ENCODE measurements at places on chromosomes 3 and 15.

GRCh38 chr3:5096336-5097008, 25.6 kb upstream of the ARL8B start:
- DNase-seq = no peak

DNA sequence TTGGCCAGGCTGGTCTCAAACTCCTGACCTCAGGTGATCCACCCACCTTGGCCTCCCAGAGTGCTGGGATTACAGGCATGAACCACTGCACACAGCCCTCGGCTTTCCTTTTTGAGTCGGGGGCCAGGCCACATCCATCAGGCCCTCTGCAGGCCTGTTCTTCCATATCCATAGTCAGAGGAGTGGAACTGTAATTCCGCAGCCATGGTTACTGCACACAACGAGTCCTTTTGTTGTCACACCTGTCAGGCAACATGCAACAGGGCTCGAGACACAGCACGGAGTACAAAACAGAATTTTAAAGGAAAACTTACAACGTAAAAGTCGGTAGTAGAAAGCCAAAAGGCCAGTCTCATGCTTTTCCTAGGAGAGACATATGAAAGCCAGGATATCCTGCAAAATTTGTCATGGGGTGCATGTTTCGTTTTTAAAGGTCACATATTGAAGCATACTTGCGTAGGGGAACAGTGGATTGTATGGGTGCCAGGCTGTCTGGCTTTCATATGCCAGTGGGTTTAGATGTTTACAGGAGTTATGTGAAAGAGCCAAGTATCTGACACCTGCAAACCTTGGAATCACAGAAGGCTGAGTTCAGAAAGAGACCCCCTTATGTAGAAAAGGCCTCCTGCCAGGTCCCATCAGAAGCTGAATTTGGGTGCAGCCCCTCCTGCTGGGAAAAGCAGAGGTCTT, 63.2 kb upstream of the LPP start:
- DNase-seq = no peak

GRCh38 chr3:153210660-153211059, 48.6 kb downstream of the RAP2B start:
- DNase-seq = no peak

- no peak for DNase-seq
Measured at GRCh38 chr3:153079386-153079785, 82.6 kb upstream of the RAP2B start.

DNA sequence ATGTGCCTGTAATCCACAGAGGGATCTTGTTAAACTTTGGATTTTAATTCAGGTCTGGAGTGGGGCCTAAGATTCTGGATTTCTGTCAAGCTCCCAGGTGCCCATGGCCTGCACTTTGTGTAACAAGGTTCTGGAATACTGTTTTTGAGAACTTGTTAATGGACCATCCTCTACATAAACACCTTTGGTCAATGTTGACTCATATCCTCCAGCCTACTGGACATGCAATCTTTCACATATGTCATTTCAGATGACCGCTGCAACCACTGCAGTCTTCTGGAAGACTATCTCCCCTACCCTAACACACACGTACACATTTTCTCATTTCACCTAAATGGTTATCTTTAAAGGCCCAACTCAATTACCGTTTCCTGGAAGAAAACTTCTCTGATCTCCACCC, 302.1 kb upstream of the TPRG1 start:
- no peak for DNase-seq

DNA sequence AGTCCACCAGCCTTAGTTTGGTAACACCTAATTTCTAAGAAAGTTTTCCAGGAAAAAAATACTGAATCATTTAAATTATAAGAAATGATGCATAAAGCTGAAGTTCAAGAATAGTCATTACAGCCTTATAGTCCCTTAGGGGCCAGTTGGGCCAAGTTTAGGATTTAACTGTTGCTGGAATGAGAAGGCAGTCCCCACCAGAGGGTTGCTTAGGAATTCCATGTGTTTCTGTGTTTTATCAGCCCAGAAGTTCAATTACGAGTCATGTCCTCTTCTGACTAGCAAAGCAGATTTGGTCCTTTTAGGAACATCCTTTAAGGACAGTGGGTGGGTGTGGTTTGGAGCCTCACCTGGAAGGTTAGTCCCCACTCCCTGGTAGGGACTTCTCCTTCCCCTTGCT, 57.0 kb upstream of the NR2E3 start:
- no peak for DNase-seq

DNA sequence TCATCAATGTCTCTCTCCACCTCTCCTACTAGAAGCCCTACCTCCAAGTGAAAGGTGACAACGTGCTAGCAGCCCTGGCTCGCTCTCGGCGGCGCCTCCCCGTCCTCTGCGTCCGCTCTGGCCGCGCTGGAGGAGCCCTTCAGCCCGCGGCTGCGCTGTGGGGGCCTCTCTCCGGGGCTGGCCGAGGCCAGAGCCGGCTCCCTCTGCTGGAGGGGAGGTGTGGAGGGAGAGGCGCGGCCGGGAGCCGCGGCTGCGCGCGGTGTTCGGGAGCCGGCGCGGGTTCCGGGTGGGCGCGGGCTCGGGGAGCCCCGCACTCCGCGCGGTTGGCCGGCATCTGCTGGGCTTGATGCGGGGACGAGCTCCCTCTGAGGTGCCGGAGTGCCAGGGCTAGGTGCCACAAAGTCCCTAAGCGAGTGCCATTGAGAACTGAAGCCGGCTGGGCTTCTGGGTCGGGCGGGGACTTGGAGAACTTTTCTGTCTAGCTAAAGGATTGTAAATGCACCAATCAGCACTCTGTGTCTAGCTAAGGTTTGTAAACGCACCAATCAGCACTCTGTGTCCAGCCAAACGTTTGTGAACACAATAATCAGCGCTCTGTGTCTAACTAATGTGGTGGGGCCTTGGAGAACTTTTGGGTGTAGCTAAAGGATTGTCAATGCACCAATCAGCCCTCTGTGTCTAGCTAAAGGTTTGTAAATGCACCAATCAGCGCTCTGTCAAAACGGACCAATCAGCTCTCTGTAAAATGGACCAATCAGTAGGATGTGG, 84.8 kb upstream of the ARRDC4 start:
- DNase-seq = no peak

GRCh38 chr3:17592956-17593355, 149.5 kb downstream of the TBC1D5 start:
- no peak for DNase-seq

GRCh38 chr3:109346770-109347295, 9.5 kb upstream of the DPPA4 start:
- no peak for DNase-seq

- peak; percentile 55 for DNase-seq
Measured at GRCh38 chr15:96345560-96346399, 15.3 kb downstream of the NR2F2 start.

- DNase-seq = no peak
Measured at GRCh38 chr3:48897460-48898376, 964 bp downstream of the SLC25A20 start.

- no peak for DNase-seq
Measured at GRCh38 chr15:78831229-78832207, 20.3 kb upstream of the ADAMTS7 start.

- no peak for DNase-seq
Measured at GRCh38 chr15:65176056-65176455, 9.1 kb downstream of the CLPX start.

- no peak for DNase-seq
Measured at GRCh38 chr3:77800893-77801292, 761.0 kb downstream of the ROBO2 start.

GRCh38 chr3:36993326-36994283, at the start of gene MLH1:
TSS of gene MLH1 (plus strand) at chr3:36993518. CDS start at chr3:36993548, 30 bp downstream.
- no peak for DNase-seq

DNA sequence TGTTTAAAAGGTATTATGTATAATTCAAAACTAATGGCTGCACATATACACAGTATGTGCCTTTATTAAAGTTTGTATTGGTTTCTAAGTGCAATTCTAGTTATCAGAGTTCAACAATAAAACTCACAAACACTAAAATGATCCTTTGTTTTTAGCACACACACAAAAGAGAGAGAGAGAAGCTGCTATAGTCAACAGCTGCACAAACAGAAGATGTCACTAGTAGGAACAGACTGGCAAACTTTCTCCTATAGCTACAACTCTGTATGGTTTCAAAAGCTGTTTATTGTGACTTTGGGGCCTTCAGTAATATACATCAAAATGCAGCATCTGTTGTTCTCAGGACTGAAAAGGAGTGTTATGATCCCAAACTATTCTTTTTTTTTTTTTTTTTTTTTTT, 6.1 kb downstream of the SECISBP2L start:
- no peak for DNase-seq

DNA sequence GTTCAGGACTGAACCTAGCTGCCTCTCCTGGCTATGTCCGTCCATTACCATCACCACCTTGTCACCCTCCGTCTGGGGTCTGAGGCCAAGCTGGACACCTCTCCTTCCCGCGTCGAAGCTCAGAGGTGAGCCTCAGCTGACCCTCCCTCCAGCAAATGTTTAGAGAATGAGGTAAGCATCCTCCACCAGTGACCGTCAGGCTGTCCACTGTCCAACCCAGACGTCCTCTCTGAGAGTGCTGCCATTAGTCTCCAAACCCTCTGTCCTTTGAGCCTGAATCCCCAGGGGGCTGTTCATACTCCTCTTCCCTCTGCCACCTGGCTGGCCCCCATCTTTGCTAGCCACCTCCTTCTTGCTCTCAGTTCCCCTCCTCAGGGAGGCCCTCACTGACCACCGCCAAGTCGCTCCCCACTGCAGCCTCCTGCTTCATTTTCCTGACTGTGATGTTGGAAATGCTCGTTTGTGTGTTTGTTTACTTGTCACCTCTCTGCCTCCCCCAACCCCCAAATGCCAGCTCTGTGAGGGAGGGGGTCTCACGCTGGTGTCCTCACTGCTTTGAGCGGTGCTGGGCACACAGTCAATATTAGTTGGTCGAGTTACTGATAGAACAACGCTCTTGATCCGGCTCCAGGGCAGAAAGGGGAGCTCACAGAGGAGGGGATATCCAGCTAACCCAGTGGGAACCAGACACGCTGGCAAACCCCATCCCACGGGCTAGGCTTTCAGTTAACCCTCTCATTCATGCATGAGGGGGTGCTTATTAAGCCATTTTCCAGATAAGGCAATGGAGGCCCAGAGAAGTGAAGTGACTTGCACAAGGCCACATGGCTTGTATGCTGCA, 64.9 kb downstream of the IQSEC1 start:
- DNase-seq = no peak

DNA sequence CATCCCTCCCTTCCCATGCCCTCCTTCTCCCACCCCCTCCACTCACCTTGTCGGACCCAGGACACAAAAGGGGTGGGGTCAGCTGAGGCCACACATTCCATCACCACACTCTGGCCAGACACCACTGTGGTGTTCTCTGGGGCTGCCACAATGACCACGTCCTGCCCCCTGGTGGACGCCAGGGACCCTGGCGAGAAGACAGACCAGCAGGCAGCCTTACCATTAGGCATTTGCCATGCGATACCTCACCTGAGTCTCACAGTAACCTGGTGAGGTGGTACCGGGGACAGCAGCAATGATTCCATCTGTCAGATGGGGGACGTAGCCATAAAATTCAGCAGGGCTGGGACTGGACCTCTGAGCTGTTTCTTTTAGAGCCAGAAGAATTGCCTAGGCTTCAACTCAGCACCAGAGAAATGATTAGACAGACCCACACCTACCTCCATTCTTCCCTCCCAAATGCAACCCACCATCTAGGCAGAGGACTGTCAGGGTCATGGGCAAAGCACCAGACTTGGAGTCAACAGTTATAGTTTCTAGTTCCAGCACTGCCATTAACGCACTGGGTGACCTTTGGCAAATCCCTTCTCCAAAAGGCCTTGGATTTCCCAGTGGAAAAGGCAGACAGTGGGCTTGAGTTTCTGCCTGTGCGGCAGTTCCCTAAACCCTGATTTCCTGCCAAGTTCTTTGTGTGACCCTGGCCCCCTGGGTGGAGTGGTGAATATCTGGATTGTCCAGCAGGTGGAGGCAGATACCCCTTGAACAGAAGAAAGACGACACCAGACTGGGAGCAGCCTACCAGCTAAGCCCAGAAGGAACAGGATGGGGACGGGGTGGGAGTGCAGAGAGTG, 21.8 kb downstream of the IGDCC4 start:
- peak; percentile 53 for DNase-seq

- no peak for DNase-seq
Measured at GRCh38 chr15:63114465-63114864, 7.2 kb upstream of the LACTB start.

DNA sequence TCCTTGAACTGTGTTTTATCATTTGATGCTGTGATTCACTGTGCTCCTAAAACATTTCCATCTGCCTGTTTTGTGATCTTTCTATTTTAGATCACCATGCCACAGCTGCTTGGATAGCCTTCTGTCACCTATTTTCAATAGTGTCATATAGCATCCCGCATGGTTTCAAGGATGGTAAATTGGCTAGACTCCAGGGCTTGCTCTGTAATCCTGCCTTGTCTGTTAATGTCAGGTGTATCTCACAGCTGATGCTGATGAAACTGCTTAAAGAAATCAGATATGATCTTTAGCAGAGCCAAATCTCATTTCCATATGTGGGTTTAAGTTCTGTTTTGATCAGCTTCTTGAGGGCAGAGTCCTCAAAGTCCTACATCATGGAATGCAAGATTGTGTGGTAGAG, 182.2 kb downstream of the UBE2E2 start:
- DNase-seq = no peak

Measured in amygdala (tissue), 56 donors.